ENCODE measurements at places on chromosomes 1 and 21.

GRCh38 chr1:245263529-245264095 lies 108.8 kb downstream of the KIF26B start:
- DNase-seq = no peak

GRCh38 chr1:201551877-201552731 lies 13.2 kb downstream of the NAV1 start:
- DNase-seq = peak; percentile 89

DNA sequence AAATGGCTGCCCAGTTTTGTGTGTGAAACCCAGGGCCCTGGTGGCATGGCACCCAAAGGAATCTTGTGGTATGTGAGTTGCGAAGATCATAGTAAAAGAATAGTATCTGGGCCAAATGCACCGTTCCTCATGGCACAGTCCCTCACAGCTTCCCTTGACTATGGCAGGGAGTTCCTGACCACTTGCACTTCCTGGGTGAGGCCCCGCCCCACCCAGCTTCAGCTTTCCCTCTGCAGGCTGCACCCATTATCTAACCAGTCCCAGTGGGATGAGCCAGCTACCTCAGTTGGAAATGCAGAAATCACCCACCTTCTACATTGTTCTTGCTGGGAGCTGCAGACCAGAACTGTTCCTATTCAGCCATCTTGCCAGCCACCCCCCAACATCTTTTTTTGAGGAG lies 63.0 kb downstream of the SLC5A9 start:
- no peak for DNase-seq

DNA sequence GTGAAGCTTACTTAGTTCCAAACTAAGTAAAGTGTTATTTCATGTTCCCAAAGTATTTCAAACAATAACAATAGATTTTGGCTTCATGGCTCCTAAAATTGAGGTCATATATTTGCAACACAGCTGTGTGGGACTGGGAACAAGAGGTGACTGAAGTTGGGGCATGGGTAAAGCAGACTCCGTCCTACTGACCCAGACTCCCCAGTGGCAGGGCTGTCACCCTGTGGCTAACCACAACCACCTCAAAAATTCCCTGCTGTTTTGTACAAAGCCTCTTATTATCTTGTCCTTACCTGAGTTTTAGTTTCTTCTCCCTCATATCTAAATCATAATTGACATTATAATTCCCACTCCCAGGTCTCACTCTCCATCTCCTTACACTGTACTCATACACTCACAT lies 117.6 kb downstream of the PTGER3 start:
- DNase-seq = no peak

DNA sequence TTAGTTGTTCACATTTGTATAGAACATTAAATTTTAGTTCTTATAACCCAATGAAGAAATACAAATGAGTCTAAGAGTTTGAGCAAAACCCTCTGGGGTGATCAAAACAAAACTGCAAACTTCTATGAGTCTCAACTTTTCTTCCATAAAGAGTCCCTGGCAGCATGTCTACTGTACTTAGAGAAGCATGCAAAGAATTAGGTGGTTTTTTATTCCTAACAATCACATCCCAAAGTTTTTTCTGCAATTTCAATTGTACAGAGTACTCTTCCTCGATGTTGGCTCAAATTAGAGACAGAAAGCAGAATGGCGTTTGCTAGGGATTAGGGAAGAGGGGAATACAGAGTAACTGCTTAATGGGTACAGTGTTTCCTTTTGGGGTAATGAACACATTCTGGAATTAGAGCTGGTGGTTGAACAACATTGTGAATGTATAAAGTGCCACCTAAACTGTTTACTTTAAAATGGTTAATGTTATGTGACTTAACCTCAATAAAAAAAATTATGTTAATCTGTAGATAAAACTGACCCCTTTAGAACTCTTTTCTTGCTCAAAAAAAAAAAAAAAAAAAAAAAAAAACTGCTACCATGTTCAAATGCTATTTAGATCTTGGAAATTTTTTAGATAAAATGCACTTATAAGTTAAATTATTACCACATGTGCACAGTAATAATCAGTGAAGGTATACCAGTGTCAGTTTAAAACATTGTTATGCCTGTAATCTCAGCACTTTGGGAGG lies 4.8 kb downstream of the RC3H1 start:
- no peak for DNase-seq

DNA sequence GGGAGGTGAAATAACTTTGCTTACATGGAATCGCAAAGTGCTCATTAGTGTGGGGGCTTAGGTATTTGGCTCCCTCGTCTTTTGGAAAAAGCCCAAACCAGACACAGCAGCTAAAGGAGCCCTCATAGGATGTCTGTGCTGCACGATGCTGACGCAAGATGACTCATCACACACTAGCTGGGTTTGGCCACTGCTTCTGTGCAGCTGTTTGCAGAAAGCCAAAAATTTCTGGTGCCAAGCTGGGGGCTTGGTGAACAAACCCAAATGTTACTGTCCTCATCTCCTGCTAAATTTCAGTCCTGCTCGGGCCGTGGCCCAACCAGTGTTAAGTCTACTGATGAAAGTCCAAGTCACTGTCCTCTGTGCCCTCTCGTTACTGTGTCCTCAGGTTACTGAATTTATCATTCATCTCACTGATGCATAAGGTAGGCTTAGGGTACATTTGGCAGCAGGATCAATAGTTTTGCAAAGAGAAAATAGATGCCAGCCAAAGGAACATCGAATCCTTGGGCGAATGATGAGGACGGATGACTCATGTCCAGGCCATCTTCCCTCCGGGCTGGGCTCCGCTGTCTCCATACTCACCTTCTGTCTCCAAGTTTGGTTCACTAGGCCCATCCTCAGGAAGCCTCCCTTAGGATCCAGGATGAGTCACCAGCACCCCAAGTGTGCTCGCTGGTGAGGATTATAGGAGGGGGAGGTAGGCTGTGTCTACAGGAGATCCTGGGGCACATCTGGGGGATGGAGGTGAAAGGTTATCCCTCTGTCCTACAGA lies 177.7 kb downstream of the ADSS2 start:
- peak; percentile 9 for DNase-seq

- no peak for DNase-seq
These were observed 4.8 kb downstream of the PPT1 start for GRCh38 chr1:40092241-40092640.

- DNase-seq = no peak
These were observed 230.1 kb downstream of the BARHL2 start for GRCh38 chr1:90486996-90487395.

- no peak for DNase-seq
These were observed 746 bp upstream of the POFUT2 start for GRCh38 chr21:45288441-45288841.

All from substantia nigra (tissue), 51 donors.